ENCODE measurements at places on chromosomes 1 and 21. TPM values are rescaled to one million over a fixed set of nuclear protein-coding genes. Genes with fewer than 3 reads are reported as not detected.

- no peak for DNase-seq
Measured at GRCh38 chr1:248611883-248612414, 14.4 kb upstream of the OR2T10 start.

DNA sequence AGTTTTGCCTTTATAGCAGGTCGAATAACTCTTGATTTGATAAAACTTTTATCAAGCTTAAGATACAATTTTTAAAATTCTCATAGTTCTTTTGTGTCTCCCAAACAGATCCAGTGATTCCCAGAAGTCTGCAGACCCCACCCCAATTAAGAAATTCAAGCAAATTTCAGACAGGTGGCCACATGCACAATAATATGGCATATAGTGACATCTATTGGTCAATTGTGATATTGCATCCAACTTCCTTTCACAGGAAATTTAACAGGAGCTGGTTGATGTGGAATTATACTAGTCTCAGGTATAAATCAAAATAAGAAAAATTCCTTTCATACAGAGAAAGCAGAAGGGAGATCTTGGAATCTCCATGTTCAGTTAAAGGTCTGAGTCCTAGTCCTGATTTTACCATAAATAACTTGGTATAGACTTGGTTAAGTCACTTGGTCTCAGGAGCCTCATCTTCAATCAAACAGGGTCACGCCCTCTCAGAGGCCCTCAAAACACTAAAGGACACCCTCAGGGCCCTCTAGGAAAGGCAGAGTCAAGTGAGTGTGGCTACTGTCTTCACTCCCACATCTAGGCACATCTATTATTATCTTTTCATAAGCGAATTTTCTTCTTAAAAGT is 24.1 kb downstream of the PIGM start:
- DNase-seq: no peak

- DNase-seq: no peak
Measured at GRCh38 chr1:188249811-188250210, 1421.1 kb downstream of the PLA2G4A start.

GRCh38 chr1:26747048-26747447 is 40.7 kb upstream of the PIGV start:
- DNase-seq: no peak

DNA sequence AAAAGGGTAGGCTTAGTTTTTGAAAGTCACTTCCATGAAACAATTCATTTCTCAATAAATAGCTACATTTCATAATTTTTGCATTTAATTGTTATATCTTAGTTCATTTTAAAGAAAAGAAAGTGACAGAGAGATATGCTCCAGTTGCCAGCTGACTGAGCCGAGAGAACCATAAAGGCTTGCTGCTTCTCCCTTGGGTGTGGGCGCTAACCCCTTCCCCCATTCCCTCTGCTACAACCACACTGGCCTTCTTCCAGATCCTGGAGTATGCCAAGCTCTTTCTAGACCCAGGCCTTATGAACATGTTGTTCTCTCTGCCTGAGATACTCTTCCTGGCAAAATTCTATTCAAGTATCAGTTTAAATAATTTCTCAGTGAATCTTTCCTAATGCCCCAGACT is 12.3 kb downstream of the SORT1 start:
- DNase-seq: no peak

DNA sequence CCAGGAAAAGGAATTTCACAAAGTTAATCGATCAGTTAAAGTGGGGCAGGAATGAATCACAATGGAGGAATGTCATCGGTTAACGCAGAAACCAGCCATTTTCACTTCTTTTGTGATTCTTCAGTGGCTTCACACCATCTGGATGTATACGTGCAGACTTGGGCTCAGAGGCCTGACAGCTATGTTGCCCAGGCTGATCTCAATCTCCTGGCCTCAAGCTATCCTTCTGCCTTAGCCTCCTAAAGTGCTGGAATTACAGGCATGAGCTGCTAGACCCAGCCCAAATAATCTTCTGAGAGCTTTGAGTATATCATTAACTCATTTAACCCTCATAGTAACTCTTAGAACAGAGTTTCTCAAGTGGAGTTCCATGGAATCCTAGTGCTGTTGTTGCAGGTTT is 126.5 kb upstream of the VANGL1 start:
- no peak for DNase-seq

DNA sequence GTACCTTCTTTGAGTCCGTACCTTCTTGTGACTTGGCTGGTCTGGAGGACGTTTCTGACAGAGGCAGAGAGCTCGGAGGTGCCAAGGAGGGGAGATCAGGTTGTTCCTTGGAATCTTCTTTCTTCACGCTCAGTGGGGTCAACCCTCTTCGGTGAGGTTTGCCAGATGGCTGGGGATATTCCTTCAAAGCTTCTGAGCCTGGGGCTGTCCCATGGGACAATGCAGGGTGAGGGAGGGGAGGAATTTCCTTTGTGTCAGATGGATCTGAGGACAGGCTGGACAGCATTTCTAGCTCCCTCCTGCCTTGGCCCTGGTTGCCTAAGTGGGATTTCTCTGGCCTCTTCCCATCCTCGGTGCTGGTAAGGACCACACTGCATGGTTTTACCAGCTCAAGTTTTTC is 95.5 kb upstream of the EDN2 start:
- DNase-seq: no peak

DNA sequence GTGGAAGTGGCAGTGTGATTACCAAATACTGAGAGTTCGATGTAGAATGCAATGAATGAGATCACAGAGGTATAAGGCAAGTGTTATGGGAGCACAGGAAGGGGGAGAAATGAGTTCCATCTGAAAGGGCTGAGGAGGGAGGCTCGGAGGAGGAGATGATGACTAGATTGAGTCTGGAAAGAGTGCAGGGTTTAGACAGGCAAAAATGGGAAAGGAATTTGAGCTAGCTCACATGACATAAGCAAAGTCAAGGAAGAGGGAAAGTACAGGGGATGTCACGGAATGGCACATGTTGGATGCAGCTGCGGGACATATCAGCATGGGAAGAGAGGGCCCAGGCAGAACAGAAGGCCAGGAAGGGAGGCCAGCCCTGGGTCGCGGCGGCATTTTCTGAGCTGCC is 132.7 kb downstream of the RUNX1 start:
- no peak for DNase-seq

GRCh38 chr1:20402585-20403422 is 83.2 kb downstream of the CAMK2N1 start:
- DNase-seq: no peak

- no peak for DNase-seq
Measured at GRCh38 chr1:28640766-28641165, 2.1 kb downstream of the TAF12 start.

DNA sequence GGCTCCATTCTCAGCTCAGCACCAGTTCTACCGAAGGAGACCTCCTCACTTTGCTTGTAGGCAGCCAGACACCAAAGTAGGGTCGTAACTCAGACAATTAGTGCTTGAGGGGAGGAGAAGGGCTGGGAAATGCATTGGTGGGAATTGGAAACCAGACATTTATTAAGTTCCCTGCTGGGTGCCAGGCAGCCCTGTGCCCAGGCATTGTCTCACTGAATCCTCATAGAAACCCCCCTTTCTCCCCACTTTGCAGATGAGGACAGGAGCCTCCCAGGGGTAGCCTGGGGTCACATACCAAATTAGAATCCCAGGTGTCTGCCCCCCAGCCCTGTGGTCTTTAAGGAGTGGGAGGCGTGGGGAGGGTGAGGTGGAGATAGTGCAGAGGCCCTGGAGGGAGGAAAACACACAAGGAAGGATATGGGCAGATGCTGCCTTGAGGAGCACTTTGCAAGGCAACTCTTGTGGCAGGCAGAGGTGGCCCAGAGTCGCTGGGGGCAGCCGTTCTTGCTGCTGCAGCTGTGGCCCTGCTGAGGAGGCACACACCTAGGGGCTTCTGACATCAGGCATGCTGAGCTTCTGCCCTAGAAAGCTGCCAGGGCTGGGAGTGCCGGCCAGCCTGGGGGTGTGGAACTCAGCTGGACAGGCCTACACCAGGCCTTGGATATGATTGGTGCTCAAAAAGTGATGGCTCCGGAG is 29.4 kb downstream of the CDK18 start:
- DNase-seq: no peak

DNA sequence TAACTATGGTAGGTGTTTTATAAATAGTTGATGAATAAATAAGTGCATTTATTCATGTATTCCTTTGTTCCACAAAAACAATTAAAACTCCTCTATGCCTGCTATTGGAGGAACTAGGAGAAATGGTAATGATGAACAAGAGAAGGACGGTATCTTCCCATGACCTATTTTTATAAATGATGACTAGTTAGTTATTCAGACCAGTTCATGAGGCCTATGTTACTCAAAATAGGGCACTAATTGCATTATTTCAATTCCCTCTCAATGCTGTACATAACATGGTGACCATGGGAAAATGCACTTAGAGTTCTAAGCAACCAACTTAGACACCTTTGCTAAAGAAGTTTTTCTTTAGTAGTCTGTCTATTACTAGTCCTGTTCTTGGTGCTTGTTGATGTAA is 53.1 kb downstream of the XCL1 start:
- no peak for DNase-seq

DNA sequence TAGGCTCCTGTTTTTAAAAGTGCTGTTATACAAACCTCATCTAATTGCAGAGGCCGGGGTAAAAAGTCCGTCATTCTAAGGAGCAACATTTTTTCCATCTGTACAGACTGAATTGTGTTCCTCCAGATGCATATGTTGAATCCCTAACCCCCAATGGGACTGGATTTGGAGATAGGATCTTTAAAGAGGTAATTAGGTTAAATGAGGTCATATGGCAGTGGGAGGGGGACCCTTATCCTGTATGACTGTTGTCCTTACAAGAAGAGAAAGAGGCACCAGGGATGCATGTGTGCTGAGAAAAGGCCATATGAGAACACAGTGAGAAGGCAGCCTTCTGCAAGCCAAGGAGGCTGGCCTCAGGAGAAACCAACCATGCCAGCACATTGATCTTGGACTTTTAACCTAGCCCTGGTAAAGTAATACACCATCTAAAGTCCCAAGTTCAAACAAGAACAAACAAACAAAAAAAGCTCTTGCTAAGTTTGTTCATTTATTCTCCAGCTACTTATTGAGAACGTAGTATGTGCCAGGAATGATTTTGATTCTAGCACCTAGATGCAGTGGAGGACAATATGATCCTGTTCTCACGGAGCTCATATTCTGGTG is 352.4 kb downstream of the NTNG1 start:
- no peak for DNase-seq

GRCh38 chr1:59672851-59673572 is 141.7 kb upstream of the HOOK1 start:
- DNase-seq: no peak

DNA sequence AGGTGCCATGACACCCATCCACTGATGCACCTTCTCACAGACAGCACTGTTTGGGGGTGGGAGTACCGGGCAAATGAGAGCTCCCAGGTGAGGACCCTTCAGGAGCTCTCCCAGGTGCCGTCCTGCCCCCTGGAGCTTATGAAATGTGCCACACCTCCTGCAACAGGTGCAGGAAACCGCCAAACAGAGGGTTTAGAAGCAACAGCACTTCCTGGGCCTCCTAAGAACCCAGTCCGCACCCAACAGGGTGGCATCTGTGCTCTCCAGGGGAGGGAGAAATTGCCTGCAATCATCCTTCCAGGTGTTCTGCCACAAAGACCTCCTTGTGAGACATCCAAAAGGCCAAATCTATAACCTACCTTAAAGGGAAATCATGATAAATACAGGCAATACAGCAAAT is 87.7 kb upstream of the ATP1B1 start:
- no peak for DNase-seq

GRCh38 chr1:206953626-206954025 is 7.4 kb upstream of the PIGR start:
- DNase-seq: no peak

- DNase-seq: no peak
Measured at GRCh38 chr1:10909697-10910680, 102.5 kb upstream of the TARDBP start.

- no peak for DNase-seq
Measured at GRCh38 chr21:44436958-44437357, 18.4 kb upstream of the LRRC3 start.

Gene DISP1
- total RNA-seq: 0.72 TPM

Gene ZBTB21
- total RNA-seq: 21.6 TPM

Gene ELAVL4
- not detected for total RNA-seq

Gene RPS8
- total RNA-seq: 3,050 TPM

Gene OR2AK2
- total RNA-seq: not detected

Gene TRNP1
- 0.13 TPM for total RNA-seq

Gene OR2T2
- total RNA-seq: 4.4 TPM

Gene CTSE
- total RNA-seq: not detected

Gene BGLAP
- 0.40 TPM for total RNA-seq

Gene TFF2
- not detected for total RNA-seq

All from GM12878 (cell line).